ENCODE measurements at places on chromosomes 4 and X.

- no peak for DNase-seq
These were observed 41.0 kb upstream of the PDLIM5 start for GRCh38 chr4:94410678-94411206.

- no peak for DNase-seq
These were observed 85.3 kb upstream of the MAML3 start for GRCh38 chr4:140239311-140239710.

- no peak for DNase-seq
These were observed 456.4 kb upstream of the TEX13C start for GRCh38 chrX:124863303-124863702.

- DNase-seq: no peak
These were observed 45.7 kb upstream of the PRSS12 start for GRCh38 chr4:118398226-118399090.

GRCh38 chrX:53704294-53704693 lies 17.8 kb upstream of the HUWE1 start:
- DNase-seq: no peak

- DNase-seq: no peak
These were observed 10.3 kb downstream of the ATP5ME start for GRCh38 chr4:663438-664428.

GRCh38 chrX:71632923-71633657 lies 14.8 kb upstream of the CXCR3 start:
- no peak for DNase-seq

DNA sequence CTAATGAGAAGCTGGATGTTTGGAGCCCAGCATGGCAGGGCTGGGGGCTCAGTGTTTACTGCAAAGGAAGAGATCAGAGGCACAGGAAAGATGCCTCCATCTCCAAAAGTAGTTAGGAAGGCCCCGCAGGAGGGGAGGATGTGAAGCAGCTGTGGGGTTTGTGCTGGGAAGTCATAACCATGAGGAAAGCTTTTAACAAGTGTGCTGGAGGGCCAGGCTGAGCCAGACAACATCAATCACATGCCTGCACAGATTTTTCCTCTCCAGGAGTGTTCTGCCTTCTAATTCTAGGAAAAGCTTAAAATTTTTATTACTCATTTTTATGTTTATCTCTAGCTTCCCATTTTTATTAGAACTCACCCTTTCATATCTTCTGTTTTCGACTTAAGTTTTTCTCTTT lies 65.4 kb downstream of the GPR82 start:
- DNase-seq: no peak

DNA sequence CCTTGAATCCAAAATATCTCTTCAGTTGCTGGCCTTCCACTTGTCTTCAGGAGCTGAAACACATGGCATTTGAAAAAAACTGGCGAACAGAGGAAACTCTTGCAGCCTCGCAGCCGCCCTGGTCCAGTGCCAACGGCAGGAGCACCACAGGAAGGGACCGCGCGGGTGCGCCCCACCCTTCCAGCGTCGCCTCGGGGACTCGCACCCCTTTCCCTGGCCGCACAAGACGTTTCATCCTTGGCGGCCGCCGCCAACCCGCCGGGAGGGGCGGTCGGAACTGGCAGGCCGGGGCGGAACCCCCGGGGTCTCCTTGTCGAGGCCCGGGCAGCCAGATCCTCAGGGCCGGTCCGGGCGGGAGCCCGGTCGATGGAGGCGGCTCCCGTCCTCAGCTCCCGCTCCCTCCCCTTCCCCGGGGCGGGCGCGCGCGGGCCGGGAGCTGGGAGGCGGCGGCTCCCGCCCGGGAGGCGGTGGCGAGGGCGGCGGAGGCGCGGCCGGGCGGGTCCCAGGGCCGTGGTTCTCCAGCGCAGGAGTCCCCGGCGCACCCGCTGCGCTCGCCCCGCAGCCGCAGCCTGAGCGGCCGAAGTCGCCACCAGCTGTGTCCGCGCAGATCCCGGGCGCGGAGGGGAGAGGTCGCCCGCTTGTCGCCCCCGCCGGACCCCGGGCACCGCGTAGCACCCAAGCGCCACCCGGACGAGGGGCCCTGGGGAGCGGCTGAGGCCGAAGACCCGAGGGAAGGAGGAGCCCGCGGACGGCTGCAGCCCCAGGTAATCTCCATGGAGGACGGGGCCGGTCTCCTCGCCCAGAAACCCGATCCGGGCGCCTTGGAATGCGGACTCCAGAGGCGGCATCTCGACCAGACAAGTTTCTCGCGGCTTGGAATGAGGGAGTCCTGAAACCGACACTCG lies 886 bp upstream of the NDST3 start:
- no peak for DNase-seq

DNA sequence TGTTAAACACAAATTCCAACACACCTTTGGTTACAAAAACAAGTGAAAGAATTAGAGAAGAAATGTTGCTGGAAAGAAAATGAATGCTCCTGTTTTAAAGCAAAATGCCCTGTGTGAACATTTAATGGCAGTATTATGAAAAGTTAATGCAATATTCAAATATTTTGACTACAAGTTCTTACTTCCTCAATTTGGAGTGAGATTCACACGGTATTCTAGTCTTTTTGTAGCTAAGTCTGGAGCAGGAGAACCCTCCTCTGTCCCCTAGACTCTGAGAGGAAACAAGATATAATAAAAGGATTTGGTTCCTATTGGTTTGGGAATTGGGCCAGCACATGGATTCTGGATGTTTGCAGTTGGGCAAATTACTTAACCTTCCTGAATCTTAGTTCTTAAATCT lies 12.7 kb downstream of the MAD2L1 start:
- DNase-seq: no peak

DNA sequence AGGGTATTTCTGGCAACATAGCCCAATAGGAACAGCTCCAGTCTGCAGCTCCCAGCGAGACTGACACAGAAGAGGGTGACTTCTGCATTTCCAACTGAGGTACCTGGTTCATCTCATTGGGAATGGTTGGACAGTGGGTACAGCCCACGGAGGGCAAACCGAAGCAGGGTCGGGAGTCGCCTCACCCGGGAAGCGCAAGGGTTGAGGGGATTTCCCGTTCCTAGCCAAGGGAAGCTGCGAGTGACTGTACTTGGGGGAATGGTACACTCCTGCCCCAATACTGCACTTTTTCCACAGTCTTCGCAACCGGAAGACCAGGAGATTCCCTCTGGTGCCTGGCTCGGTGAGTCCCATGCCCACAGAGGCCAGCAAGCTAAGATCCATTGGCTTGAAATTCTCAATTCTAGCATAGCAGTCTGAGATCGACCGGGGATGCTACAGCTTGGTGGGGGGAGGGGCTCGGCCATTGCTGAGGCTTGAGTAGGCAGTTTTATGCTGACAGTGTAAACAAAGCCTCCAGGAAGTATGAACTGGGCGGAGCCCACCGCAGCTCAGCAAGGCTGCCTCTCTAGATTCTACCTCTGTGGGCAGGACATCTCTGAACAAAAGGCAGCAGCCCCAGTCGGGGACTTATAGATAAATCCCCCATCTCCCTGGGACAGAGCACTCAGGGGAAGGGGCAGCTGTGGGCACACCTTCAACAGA lies 14.0 kb upstream of the ADAD1 start:
- no peak for DNase-seq

- no peak for DNase-seq
These were observed 80.1 kb downstream of the GPC3 start for GRCh38 chrX:133905305-133905704.

GRCh38 chrX:74431797-74432196 lies 10.5 kb downstream of the SLC16A2 start:
- no peak for DNase-seq

GRCh38 chrX:7637066-7637465 lies 205.9 kb upstream of the VCX start:
- DNase-seq: no peak

GRCh38 chr4:7089213-7089986 lies 21.5 kb upstream of the GRPEL1 start:
- peak; percentile 16 for DNase-seq

DNA sequence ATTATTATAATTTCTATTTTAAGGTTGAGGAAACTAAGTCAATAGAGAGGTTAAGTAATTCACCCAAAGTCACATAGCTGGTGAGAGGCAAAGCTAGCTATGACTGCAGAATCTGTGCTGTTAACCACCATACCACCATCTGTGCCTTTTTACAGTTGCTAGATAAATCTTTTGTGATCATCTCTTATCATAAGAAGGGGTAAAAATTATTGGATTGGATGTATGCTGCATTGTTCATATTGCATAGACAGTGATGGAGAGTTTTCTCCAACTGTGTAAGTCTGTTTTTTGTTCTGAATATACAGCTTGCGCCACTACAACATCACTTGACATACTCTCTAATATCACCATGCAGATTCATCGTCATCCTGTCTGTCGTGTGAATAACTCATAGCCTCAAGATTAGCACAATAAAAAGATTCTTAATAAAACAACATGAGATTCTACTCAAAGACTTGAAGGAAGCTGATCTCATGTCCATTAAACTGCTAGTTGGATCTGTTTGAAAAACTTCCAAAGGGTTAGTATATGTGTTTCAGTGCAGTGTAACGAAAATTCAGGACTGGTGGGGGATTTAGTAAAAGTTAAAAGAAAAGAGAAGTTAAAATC lies 495.9 kb downstream of the SPRY1 start:
- DNase-seq: no peak

GRCh38 chr4:107693132-107693531 lies 26.9 kb downstream of the PAPSS1 start:
- DNase-seq: no peak

GRCh38 chrX:5829469-5829868 lies 399.2 kb downstream of the NLGN4X start:
- DNase-seq: no peak

- DNase-seq: no peak
These were observed 368.8 kb downstream of the MAGEE1 start for GRCh38 chrX:76796311-76796710.

Data from mesenteric fat pad (tissue), 1 donor.